ENCODE measurements at places on chromosomes 7 and 10.

DNA sequence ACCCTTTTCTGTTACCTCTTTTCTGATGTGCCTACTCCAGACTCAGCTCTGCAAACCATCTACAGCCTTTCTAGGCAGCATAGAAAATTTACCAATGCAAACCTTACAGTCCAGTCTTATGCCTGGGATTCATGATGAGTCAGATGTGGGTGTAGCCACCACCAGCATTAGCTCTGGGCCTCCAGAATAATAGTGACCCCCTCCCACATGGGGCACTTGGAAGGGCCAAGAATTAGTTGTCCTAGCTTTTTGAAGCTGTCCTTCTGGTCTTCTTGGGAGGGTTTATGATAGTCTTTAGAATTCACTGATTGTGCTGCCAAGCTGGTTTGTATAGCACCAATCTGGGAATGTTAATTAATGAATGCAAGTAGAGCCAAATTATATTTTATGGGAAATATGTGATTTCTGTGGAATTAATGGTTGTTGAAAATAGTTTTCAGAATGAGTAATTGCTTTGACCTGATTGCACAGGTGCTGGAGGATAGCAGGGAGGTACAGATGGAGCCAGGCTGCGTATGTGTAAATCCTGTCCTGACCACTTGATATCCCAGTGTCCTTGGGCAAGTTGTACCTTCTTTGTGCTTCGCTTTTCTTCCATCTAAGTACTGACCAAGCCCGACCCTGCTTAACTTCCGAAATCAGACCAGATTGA is 94.8 kb downstream of the CPED1 start:
- DNase-seq: no peak

- DNase-seq: no peak
Observed at GRCh38 chr10:54124209-54124885, 676.7 kb downstream of the PCDH15 start.

- DNase-seq: no peak
Observed at GRCh38 chr7:30584965-30585364, 9.7 kb upstream of the GARS1 start.

DNA sequence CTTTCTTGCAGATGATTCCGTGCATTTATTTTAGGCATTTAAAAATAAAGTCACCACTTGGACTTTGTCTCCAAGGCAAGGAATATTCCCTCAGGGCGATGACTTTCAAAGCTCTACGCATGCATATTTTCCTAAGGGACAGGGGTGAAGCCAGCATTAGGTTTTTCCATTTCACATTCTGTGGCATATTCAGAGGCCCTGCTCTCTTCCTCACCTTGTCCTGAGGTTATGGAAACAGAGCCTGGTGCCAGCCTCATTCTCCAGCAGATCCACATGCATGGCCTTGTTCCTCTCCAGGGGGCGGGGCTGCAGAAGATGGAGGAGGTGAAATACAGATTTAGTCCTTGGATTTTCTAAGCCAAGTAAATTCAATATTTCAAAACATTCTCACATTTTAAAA is 11.6 kb upstream of the LYZL1 start:
- DNase-seq: no peak

GRCh38 chr10:116753759-116754158 is 11.4 kb upstream of the HSPA12A start:
- no peak for DNase-seq

DNA sequence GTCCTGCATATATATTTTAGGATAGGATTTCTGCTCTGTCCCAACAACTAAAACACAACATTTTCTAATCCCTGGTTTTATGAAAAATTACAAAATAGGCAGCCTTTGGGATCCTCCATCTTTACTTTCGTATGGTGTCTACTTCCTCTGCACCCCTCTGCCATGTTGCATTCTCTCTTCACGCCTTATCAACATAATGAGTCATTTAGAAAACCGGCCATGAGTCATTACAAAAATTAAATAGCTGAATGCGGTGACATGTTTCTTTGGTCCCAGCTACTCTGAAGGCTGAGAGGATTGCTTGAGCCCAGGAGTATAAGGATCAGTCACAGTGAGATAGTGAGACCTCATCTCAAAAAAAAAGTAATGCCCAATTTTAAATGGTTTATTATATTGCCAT is 148.1 kb upstream of the CELF2 start:
- no peak for DNase-seq

- no peak for DNase-seq
Observed at GRCh38 chr7:11607686-11608085, 224.3 kb downstream of the THSD7A start.

DNA sequence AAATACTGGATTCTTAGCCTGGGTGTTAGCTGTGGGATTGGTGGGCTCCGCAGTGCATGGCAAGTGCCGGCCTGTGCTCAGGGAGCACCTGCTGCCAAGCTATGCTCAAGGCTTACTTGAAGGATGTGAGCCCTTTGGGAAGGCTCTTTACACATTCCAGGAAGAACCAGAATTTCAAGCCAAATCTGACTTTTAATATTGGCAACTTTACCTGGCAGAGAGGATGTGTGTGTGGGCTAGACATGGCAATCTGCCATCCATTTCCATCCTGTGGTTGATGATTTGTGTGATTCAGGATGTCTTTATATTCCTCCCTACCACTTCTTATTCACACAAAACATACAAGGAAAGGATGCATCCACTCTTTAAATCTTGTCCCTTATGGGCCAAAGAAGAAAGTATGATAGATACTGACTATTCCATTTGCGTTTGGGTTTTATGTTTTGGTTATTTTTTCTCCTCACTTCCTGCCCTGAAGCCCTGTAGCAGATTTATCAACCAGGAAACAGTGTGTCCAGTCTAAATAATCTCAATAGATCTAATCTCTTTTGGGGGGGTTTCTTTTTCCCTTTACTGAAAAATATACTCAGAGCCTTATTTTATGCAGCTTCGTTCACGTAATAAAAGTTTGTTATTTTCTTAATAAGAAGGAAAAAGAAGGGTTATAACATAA is 247.1 kb downstream of the COBL start:
- no peak for DNase-seq

- DNase-seq: no peak
Observed at GRCh38 chr7:97269741-97270140, 152.2 kb downstream of the SDHAF3 start.

- no peak for DNase-seq
Observed at GRCh38 chr7:763762-764161, 36.7 kb upstream of the PRKAR1B start.

DNA sequence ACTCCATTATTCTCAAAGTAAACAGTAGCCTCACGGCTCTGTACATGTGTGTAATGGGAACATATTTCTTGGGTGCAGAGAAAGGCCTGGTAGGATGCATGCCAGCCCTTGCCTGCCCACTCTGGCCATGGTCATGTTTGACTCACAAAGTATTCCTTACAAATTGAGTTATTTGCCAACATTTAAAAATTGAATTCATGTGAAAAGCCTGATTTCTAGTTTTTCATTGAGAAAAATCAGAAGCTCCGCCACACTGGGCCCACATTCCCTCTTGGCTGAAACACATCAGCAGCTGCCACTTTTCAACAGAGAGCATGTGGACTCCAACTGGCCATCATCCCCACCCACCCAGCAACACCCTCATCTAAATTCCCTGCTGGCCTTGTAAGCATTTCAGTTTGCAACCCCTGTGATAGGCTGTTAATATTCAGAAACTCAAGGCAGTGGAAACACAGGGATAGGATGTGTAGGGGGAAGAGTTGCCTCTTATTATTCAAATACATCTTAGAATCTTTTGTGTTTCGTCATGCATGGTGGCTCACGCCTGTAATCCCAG is 40.9 kb downstream of the CDH23 start:
- no peak for DNase-seq

DNA sequence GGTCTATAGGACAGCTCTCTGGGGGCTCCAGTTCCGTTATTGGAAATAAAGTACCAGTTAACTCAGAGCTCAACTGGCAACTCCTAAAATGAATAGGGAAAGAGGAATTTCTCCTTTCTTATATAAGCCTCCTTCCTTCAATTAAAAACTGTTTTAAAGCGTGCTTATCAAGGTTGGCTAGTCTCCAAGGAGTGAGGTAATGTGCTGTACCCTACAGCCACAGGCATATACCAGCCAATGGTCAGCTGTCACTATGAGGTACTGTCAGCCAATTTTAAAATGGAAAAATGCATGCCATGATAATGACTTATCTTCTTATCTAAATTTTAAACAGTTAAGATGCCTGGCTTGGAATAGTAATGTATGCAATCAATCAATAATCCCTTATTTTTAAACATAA is 76.2 kb downstream of the PLCE1 start:
- DNase-seq: no peak

- no peak for DNase-seq
Observed at GRCh38 chr7:47295606-47296005, 286.3 kb downstream of the TNS3 start.

- no peak for DNase-seq
Observed at GRCh38 chr7:22346383-22347107, 10.4 kb downstream of the RAPGEF5 start.

DNA sequence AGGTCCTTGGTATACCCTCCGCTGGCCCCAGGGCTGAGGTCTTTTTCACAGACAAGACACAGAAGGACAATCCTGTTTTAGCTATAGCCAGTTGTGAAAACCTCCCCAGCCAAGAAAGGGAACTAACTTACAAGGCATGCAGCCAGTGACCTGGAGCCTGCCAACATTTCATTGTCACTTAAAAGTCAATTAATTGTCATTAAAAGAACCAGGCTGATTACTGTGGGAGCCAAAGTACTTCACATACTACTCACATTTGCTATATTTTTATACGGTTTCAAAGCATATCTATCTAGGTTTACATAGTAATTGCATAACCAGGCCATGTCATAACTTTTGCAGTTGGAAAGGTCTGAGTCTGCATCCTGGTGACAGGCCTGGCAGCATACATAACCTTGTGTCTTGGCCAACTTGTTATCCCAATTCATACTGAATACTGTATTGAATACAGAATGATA is 31.1 kb downstream of the NRBF2 start:
- no peak for DNase-seq

- no peak for DNase-seq
Observed at GRCh38 chr7:43232366-43232765, 119.9 kb downstream of the HECW1 start.

DNA sequence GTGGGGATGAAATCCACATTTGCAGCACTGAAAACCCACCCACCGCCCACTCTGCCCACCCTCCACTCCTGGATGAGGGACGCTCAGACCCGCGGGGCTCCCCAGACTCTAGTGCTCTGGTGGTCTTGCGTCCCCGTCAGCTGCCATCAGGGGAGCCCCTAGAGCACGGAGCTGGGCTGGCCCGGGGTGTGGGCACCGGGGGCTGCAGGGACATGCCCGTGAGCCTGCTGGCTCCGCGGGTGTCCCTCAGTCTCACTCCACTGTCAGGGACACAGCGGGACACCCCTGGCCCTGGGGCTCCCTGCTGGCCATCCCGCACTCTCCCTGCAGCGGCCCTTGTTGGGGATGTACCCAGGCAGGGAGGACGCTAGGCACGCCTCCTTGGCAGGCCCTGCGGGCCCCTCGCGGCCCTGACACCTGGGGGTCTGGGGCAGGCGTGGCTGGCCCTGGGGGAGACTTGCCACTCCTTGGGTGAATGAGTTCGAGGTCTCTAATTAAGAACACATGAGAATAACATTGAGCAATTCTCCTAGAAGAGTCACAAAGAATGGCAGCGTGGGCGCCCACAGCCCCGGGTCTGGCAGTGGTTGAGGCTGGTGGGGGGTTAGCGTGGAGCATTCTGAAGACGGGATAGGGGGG is 64.2 kb downstream of the CFAP46 start:
- DNase-seq: no peak

- DNase-seq: no peak
Observed at GRCh38 chr10:76679030-76679429, 958.6 kb downstream of the KCNMA1 start.

- no peak for DNase-seq
Observed at GRCh38 chr10:50426485-50426884, 175.2 kb upstream of the ASAH2 start.

- DNase-seq: no peak
Observed at GRCh38 chr7:126608339-126608776, 644.4 kb downstream of the GRM8 start.

DNA sequence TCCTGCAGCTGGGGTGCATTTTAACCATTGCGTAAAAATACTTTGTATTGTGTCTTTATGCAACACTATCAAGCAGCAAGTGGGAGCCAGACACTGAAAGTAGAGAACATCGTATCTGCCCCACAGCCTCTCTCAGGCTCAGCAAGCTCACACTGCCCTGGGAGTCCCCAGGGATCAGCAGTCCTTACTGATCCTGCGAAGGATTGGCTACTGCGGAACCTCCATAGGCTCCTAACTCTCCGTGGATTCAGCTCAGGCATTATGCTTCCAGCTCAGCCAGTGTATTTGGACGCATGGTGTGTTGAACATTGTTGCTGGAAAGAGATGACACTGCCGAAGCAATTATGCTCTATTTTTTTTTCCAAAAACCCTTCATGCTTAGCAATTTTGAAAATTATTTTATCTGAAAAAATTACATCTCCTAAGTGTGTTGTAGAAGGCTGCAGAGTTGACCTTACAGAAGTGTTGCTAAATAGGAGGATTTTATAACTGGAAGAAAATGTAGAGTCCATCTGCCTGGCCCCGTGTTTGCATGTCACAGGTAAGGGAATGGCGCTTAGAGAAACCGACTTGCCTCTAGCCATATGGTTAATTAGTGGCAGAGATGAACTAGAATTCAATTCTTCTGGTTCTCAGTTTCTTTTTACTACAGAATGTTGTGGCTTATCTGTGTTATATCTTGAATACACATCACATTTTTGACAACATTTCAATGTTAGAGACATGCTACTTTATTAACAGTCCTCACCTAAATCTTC is 276.4 kb upstream of the COBL start:
- no peak for DNase-seq

GRCh38 chr7:20539201-20539600 is 76.3 kb upstream of the ABCB5 start:
- no peak for DNase-seq

GRCh38 chr7:25117226-25118047 is 7.6 kb downstream of the CYCS start:
- DNase-seq: no peak

DNA sequence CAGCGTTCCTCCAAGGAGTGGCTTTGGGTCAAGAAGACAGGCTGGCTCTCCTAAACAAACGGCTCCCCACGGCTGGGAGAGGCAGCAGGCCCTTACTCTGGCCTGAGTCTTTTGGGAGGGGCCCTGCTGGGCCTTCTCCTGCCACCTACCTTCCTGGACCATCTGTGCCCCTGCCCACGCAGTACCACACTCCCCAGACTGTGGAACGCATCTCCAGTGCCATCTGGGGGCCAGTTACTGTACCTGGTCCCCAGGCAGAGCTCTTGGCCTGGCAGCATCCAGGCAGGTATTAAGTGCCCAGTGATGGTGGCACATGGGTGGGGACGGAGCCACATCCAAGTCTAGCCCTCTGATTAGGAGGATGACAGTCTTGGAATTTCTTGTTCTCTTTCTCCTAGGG is 14.4 kb downstream of the ALKBH4 start:
- no peak for DNase-seq

DNA sequence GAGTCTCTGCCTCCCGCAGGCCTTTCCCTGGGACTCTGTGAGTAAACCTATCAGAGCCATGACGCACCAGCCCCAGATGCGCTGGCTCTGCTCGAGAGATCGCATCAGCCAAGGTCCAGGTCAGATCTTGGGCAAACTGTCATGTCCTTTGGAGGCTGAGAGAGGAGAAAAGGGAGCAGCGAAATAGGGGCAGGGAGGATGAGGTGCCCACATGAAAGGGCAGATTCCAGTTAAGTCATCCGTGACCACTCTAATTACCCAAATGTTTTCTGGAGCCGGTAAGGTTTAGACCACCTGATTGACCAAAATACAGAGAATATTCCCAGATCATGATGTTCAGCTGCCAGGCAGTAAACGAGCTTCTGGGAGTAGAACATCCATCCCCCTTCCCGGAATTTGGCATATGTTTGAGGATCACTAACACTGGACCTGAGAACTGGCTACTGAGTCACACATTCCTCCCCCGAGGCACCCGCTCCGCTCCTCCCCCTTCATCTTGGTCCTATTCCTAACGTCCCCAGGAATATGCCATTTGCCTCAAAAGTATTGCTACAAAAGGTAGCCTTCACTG is 88.0 kb downstream of the FGFR2 start:
- no peak for DNase-seq

All from cortex of kidney (tissue), 1 donor.